Stimulated activated CD4-positive, alpha-beta T cell treated with anti-CD3 and anti-CD28 coated beads, Interleukin-15, amount 100 ng/mL, for 1 hour (primary cell): ENCODE measurements at places on chromosomes 16 and 17.

GRCh38 chr16:15961571-15962090 is 12.2 kb downstream of the ABCC1 start:
- DNase-seq = no peak

- no peak for DNase-seq
These were observed 11.9 kb downstream of the ITGAM start for GRCh38 chr16:31271621-31272190.

GRCh38 chr16:8996891-8997290 is 33.2 kb upstream of the USP7 start:
- DNase-seq = no peak

- DNase-seq = no peak
These were observed 13.1 kb downstream of the ZC3H7A start for GRCh38 chr16:11784038-11784369.

- no peak for DNase-seq
These were observed 8.1 kb downstream of the SLC5A11 start for GRCh38 chr16:24853830-24854229.

DNA sequence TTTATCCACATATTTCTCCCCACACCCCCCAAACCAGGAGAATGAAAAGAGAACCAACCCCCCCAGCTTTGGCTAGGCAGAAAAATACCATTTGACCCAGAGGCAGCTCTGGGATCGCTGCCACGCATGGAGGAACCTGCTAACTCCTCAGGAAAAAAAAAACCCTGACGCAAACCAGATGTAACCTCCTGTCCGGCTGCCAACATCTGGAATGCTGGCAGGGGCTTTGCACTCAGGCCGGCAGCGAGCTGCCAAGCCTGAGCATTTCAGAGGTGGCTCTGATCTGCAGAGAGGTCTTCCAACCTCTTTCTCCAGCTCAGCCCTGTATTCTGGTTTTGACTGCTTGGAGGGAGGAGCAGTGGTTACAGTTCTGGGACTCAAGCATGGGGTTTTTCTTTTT is 8.2 kb downstream of the IGFBP4 start:
- DNase-seq = no peak
